ENCODE measurements at places on chromosomes 16 and 17.

DNA sequence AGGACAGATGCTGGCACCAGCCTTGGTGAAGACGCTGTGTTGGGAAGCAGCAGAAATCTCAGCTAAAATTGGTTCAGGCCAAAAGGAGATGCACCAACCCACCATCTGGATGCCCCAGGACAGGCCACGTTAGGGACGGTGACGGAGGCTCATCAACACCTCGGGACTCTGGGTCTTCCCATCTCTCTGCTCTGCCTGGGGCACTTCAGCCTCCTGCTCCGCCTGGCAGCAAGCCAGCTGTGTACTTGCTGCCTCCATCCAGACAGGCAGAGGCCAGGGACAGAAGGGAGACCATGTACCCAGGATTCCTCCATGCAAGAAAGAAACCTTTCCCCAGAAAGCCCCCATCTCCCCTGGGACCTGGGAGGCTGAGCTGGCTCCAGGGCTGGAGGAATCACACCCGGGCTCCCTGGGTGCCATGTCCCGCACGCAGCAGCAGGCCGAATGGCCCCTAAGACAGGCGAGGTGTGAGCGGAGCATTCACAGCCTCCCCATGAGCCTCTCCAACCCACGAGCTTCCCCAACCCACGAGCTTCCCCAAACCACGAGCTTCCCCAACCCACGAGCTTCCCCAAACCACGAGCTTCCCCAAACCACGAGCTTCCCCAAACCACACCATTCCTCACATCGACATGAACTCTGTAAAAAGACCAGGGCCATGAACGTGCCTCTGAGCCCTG lies 274.5 kb downstream of the C16orf95 start:
- H3K27me3 ChIP-seq, result no peaks in the 10 kb centered on the region
- H3K27ac ChIP-seq, result no peak overlapping the region
- no peaks in the 10 kb centered on the region for H3K36me3 ChIP-seq
- no peak for DNase-seq
- no peak overlapping the region for H3K4me3 ChIP-seq
- no peaks in the 10 kb centered on the region for H3K4me1 ChIP-seq

DNA sequence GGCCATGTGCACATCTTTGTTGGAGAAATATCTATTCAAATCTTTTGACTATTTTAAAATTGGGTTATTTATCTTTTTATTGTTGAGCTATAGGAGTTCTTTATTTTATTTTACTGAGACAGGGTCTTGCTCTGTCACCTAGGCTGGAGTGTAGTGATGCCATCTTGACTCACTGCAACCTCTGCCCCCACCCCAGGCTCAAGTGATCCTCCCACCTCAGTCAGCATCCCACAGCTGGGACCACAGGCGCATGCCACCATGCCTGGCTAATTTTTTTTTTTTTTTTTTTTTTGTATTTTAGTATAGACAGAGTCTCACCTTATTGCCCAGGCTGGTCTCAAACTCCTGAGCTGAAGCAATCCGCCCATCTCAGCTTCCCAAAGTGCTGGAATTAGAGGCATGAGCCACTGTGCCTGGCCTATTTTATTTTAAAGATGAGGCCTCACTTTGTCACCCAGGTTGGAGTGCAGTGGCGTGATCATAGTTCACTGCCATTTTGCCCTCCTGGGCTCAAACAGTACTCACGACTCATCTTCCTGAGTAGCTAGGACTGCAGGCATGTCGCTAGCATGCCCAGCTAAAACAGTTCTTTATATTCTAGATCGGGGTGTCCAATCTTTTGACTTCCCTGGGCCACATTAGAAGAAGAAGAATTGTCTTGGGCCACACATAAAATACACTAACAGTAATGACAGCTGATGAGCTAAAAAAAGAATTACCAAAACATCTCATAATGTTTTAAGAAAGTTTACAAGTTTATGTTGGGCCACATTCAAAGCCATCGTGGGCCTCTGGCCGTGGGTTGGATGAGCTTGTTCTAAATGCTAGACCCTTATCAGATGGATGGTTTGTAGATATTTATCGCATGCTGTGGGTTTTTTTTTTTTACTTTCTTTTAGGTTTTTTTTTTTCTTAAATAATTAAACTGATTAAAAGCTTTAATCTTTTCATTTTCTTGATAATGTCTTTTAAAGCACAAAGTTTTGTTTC lies 13.7 kb downstream of the TENT4B start:
- H3K27me3 ChIP-seq, result no peaks in the 10 kb centered on the region
- H3K4me3 ChIP-seq, result no peak overlapping the region
- H3K36me3 ChIP-seq, result peaks cover 18% of the 10 kb centered on the region
- no peak for DNase-seq
- H3K4me1 ChIP-seq, result peaks cover 39% of the 10 kb centered on the region
- H3K27ac ChIP-seq, result peak overlapping the region; percentile 71

GRCh38 chr16:24975428-24975889 lies 39.7 kb downstream of the ARHGAP17 start:
- H3K27me3 ChIP-seq, result no peaks in the 10 kb centered on the region
- peaks cover 36% of the 10 kb centered on the region for H3K4me1 ChIP-seq
- no peak overlapping the region for H3K27ac ChIP-seq
- no peak for DNase-seq

DNA sequence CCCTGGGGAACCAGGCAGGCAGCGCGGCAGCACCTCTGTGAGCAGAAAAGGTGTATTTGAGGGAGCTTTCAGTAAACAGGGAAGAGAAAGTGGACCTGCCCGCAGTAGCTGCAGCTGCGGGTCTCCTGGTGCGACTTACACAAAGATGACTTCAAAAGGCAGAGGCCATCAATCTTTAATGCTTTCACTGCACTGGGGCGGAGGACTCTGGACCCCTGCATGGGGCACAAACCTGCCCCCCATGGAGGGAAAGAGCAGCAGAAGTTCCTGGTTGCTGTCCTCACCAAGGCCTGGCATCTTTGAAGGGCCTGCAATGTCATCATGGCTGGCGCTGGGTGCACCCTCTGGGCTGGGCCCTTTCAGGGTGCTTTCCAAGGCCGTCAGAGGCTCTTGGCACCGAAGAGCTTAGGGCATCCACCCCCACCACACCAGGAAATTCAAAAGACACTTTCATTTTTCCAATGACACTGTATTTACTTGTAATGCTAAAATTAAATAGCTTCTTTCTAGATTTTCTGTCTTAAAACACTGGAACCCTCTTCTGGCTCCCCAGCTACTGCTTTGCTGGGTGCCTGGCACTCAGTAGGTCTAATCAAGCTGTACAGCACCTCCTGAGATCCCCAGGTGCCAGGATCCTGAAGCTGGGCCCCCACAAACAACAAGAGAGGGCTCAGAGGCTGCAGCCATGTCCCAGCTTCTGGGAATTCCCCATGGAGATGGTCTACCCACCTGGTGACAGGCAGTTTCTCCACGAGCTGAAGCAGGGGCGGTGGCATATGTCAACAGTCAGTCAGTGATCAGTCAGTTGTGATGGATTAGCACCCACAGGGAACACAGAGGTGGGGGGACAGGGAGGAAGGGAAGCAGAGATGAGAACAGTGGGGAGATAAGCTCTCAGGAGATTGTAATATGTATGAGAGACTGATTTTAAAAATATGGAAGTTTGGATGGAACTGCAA lies 2.1 kb upstream of the CACNG1 start:
- no peak overlapping the region for H3K4me3 ChIP-seq
- H3K27me3 ChIP-seq, result peaks cover 2% of the 10 kb centered on the region
- no peak for DNase-seq
- no peaks in the 10 kb centered on the region for H3K4me1 ChIP-seq
- H3K27ac ChIP-seq, result no peak overlapping the region

DNA sequence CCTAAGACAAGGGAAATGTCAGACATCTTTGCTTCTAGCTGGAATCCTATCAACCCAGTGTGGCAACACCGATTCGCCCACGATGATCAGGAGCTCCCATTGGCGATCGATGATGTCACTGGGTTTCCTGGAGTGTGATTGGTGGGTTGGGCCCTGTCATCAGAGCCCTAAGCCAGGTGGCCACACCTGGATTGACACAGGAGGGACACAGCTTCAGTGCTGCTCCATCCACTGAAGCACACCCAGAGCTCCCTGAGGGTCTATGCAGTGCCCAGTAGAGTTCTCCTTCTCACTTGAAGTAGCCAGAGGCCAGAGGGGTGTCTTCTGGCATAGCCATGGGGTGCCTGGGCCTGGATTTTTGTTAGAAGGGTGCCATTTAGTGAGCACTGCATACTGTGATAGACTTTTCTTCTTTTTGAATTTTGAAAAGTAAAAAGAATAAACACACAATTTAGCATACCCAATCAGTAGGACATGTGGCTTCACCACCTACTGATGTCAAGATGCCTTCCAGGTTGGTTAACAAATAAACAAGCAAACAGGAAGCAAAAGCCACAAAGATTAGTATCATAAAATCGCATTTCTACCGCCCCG lies 77.6 kb downstream of the CMIP start:
- DNase-seq, result peak; percentile 51
- H3K4me3 ChIP-seq, result no peak overlapping the region
- peaks cover 77% of the 10 kb centered on the region for H3K4me1 ChIP-seq
- peak overlapping the region; percentile 92 for H3K27ac ChIP-seq
- H3K27me3 ChIP-seq, result no peaks in the 10 kb centered on the region

- no peaks in the 10 kb centered on the region for H3K36me3 ChIP-seq
- H3K27ac ChIP-seq, result no peak overlapping the region
- peaks cover 5% of the 10 kb centered on the region for H3K4me1 ChIP-seq
- H3K4me3 ChIP-seq, result no peak overlapping the region
- H3K27me3 ChIP-seq, result peaks cover 26% of the 10 kb centered on the region
These were observed 89.8 kb downstream of the GSG1L start for GRCh38 chr16:27973678-27974077.

- no peak for DNase-seq
- H3K36me3 ChIP-seq, result no peaks in the 10 kb centered on the region
- no peak overlapping the region for H3K27ac ChIP-seq
- H3K4me3 ChIP-seq, result no peak overlapping the region
These were observed 86.6 kb upstream of the HNF1B start for GRCh38 chr17:37831492-37831891.

DNA sequence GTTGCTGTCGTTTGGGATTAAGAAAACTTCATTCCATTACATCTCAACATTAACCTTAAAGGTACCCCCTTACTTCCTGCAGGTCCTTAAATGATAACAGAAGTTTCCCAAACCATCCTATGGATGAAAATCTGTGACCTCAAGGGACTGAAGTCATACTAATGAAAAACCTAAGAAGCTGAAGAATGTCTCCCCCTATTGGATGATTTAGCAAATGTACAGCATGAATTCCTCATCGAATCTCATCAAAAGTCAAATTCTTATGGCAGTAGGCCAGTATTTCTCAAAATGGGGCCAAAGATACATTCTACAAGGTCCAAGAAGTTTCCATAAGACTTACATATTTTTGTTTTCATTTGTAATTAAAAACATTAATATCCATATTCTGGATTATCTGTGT lies 13.5 kb downstream of the SCO1 start:
- H3K4me3 ChIP-seq, result no peak overlapping the region
- H3K36me3 ChIP-seq, result peaks cover 58% of the 10 kb centered on the region
- no peaks in the 10 kb centered on the region for H3K27me3 ChIP-seq
- no peak for DNase-seq

DNA sequence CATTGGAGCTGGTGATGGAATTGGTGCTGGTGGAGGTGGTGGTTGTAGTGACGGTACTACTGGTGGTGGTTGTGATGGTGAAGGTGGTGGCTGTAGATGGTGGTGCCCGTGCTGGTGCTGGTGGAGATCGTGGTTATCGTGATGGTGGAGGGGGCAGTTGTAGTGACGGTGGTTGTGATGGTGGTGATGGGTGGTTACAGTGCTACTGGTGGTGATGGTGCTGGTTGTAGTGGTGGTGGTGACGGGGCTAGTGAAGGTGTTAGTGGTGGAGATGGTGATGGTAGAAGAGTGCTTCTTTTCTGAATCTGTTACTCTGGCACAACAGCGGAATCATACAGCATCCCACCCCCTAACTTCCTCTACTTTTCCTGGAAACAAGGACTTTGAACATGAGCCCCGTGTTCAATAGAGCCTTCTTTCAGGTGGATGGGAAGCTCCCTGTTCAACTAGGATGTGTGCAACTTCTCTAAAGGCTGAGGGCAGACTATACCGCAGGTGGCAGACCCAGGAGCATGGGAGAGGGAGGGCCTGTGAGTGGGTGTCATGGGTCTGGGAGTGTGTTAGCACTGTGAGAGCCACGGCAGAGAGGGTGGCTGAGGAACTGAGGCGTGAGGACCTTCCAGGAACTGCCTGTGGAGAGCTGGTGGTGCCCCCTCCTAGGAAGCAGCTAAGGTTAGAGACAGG lies 8.2 kb downstream of the TBX21 start:
- H3K4me1 ChIP-seq, result peaks cover 63% of the 10 kb centered on the region
- no peaks in the 10 kb centered on the region for H3K27me3 ChIP-seq
- peaks cover 66% of the 10 kb centered on the region for H3K36me3 ChIP-seq

GRCh38 chr16:55948230-55948629 lies 73.1 kb upstream of the CES5A start:
- no peak for DNase-seq
- peaks cover 30% of the 10 kb centered on the region for H3K27me3 ChIP-seq
- H3K36me3 ChIP-seq, result no peaks in the 10 kb centered on the region
- H3K4me3 ChIP-seq, result no peak overlapping the region
- H3K27ac ChIP-seq, result no peak overlapping the region
- H3K4me1 ChIP-seq, result no peaks in the 10 kb centered on the region

- DNase-seq, result no peak
- no peaks in the 10 kb centered on the region for H3K4me1 ChIP-seq
- H3K4me3 ChIP-seq, result no peak overlapping the region
- H3K36me3 ChIP-seq, result no peaks in the 10 kb centered on the region
- H3K27ac ChIP-seq, result no peak overlapping the region
These were observed 141.5 kb upstream of the MPHOSPH6 start for GRCh38 chr16:82311528-82311927.

- DNase-seq, result peak; percentile 71
- no peaks in the 10 kb centered on the region for H3K27me3 ChIP-seq
- peak overlapping the region; percentile 94 for H3K4me3 ChIP-seq
These were observed 1.0 kb downstream of the NHERF1 start for GRCh38 chr17:74749279-74750038.

DNA sequence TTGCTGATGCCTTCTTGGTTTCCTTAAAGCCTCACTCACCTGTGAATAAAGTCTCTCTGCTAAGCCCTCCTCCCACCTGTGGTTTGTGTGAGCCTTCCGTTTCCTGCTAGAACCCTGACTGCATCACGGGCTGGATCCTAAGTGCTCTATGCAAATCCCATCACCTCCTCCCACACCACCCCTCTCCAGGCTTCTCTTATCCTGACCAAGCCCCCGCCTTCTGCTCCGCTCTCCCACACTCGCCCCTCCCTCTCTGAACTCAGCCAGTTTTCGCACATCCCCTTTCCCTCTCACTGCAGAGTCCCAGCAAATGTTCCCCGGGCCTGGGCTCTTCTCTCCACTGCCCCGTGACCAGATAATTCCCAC lies 51.8 kb downstream of the PIMREG start:
- no peak overlapping the region for H3K27ac ChIP-seq
- H3K36me3 ChIP-seq, result no peaks in the 10 kb centered on the region
- peaks cover 13% of the 10 kb centered on the region for H3K4me1 ChIP-seq
- no peak for DNase-seq
- H3K27me3 ChIP-seq, result peaks cover 10% of the 10 kb centered on the region

GRCh38 chr16:13231365-13231764 lies 330.0 kb downstream of the SHISA9 start:
- H3K27ac ChIP-seq, result no peak overlapping the region
- H3K4me1 ChIP-seq, result no peaks in the 10 kb centered on the region

- H3K36me3 ChIP-seq, result no peaks in the 10 kb centered on the region
- peaks cover 8% of the 10 kb centered on the region for H3K4me1 ChIP-seq
- H3K4me3 ChIP-seq, result no peak overlapping the region
- H3K27ac ChIP-seq, result no peak overlapping the region
These were observed 14.8 kb downstream of the ALOXE3 start for GRCh38 chr17:8103549-8103948.
